Motor neuron (in vitro differentiated cells): ENCODE measurements at places on chromosomes 3 and 15. TPM values are rescaled to one million over a fixed set of nuclear protein-coding genes. Genes with fewer than 3 reads are reported as not detected.

Gene PLCH1
- 11.3 and 11.4 TPM in 2 replicates for total RNA-seq

Gene LRRC31
- 0.08 TPM in 1 of 2 replicates, not detected in the other for total RNA-seq

Gene HIGD2B
- 0.38 and 0.73 TPM in 2 replicates for total RNA-seq

Gene TTLL13
- total RNA-seq: 0.16 and 0.44 TPM in 2 replicates

Gene MEIS2
- 96.8 and 102 TPM in 2 replicates for total RNA-seq

Gene GP9
- not detected in 2 replicates for total RNA-seq

Gene KCNMB3
- total RNA-seq: 1.1 and 1.5 TPM in 2 replicates

Gene C3orf70
- total RNA-seq: 1.7 and 6.7 TPM in 2 replicates

Gene LTK
- total RNA-seq: 0.29 TPM in 1 of 2 replicates, not detected in the other

Gene RNU5B-1
- total RNA-seq: under 0.01 TPM in 2 replicates

Gene IL16
- 1.1 and 2.4 TPM in 2 replicates for total RNA-seq

Gene GNAT1
- 0.96 TPM in 1 of 2 replicates, not detected in the other for total RNA-seq

Gene EPHB1
- total RNA-seq: 0.31 and 0.54 TPM in 2 replicates

- ATAC-seq: no peak
These were observed 9.4 kb upstream of the SEC13 start for GRCh38 chr3:10330319-10330718.

DNA sequence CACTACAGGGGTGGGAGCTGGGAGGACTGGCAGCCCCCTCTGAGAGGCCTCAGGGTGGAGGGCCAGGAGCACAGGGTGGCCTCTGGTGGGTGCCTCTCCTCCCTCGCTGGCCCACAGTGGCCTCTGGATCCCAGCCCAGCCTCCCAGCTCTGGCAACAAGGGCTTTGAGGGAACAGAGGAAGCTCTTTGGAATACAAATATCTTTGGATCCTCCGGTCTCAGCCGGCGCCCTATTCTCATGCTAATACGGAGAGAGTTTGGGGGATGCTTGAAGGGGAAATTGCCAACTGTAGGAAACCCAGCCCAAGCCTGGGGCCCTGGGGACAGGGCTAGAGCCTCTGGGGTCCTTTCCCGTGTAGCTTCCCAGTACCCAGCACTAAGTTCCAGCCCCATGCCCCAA, 33.4 kb upstream of the INSYN1 start:
- no peak for ATAC-seq

GRCh38 chr3:72100080-72100511, 315.1 kb upstream of the PROK2 start:
- peak; percentile 63 for ATAC-seq

GRCh38 chr15:81751816-81752545, 293.8 kb downstream of the MEX3B start:
- no peak for ATAC-seq

- no peak for ATAC-seq
These were observed 241.4 kb downstream of the PTPRG start for GRCh38 chr3:61802772-61803171.

- ATAC-seq: no peak
These were observed 3.8 kb upstream of the MYRIP start for GRCh38 chr3:39805650-39806049.

GRCh38 chr15:37136666-37137065, 36.3 kb upstream of the MEIS2 start:
- no peak for ATAC-seq

DNA sequence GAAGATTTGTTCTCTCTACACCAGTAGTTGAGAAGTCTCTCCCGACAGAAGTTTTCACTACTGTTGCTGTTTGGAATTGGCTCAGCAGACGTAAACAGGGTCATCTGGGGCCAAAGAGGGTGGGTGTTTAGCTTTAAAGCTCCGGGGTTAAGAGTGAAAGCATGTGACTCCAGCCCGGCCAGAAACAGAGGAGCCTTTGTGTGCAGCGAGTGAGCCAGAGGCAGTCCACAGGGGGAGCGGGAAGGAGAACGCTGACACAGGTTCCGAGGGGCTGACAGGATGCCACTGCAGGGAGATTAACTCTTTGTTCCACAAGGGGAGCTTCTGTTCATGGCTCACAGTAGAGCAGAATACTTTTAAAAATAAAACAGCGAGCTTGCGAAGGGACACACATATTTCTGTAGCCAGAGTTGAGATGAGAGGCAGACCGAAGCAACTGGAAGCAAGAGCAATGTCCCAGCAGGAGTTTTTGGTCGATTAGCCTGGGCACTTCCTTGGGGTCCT, 26.9 kb downstream of the BMF start:
- peak; percentile 94 for ATAC-seq

DNA sequence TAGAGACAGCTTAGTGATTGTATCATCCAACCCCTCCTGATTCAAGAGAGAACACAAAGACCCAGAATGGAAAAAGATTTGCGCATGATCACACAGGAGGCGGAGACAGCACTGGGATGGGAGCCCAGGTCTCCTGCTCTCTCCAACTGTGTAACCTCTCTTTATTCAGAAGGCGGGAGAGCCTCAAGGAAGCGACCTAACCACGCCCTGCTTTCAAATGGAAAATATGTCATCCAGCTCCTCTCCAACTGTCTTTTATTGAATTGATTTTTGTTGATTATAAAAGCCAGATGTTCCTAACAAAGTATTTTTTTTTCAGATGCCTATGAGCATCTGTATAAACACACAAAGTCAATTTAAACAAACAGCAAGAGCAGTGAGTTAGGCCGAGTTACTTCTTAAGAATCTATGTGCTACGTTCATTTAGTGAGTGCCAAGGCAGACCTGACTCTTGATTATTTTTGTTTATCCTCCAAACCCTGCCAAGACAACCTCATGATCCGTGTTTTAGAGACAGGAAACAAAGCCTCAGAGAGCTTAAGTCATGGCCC, 74.5 kb downstream of the BFSP2 start:
- ATAC-seq: peak; percentile 83

GRCh38 chr15:89628806-89629715, 26.2 kb downstream of the KIF7 start:
- no peak for ATAC-seq

DNA sequence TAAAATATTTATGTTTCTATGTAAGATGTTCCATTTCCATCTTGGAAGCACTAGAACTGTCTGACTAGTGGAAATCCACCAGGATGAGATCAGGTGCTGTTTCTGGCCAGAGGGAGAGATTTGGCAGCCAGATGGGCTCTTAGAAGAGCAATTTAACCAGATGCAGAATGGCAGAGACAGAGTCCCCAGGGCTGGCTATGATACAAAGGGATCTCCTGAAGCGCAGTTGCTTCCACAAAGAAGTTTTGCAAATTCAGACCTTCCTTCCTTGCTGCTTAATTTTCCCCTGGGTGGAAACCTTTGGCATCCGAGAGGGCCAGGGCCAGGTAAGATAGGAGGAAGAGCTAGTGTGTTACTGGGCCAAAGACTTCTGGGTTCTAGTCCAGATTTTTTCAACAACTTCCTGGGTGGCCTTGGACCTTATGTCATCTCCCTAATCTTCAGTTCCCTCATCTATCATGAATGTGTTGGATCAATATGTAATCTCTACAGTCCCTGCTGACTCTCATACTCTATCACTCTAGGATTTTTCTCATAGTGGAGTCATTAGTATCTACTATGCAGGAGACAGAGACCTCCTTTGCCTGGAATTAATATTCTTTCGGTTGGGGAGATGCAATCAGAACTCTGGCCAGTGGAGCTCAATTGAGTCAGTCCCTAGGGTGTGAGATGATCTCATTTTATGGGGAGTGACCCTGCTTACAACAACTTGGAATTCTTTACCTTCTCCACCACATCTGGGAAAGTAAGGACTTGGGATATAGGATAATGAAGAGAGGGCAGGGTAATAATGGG, 41.1 kb upstream of the NDUFB4 start:
- ATAC-seq: peak; percentile 6

DNA sequence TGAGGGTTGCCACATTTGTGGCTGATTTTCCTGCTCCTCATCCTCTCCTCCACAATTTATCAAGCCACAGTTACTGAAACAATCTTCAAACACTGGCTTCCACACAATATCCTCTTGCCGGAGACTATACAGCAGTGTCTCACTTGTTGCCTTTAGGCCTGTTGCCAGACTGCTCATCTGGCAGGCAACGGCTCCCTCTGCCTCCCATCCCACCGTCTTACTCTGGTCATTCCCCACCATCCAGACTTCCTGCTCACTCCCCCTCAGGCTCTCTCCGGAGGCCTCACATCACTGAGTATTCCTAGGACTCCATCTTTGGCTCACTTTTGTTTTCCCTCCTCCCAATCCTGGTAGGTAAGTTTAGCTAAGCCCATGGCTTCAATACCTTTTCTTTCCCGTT, 301.9 kb downstream of the IL20RB start:
- peak; percentile 36 for ATAC-seq

DNA sequence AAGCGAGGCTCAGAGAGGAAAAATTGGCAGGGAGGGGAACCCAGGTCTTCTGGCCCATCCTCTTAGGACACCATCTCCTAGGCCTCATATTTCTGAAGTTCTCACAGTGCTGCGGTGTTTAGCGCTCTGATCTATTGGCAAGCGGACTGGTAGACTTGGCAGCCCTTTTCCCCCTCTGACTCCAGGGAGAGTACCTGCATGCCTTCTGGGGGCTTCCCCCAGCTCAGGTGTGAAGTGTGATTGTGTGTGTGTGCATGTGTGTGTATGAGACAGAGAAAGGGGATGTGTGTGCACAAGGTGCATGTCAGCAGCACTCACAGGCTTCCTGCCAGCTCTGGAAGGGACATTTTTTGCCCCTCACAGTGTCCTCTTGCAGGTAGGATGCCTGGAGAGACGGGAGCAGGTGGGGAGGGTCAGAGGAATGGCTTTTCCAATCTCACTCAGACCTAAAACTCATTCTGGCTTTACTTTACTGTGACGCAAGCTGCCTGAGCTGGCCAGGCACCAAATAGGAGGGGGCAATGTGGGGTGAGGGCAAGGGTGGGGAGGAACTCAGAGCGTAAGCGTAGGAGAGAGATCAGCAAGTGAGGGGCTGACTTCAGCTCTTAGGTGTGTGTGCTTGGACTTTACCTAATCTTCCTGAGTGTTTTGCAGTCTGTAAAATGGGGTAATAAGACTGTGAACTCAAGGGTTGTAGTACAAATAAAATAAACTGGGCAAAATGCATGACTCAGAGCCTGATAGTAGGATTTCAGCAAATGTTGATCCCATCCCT, 4.0 kb upstream of the IL17RE start:
- no peak for ATAC-seq

GRCh38 chr3:194091141-194091540, 44.8 kb upstream of the HES1 start:
- peak; percentile 24 for ATAC-seq

- no peak for ATAC-seq
These were observed 189.3 kb upstream of the TSC22D2 start for GRCh38 chr3:150218841-150219240.

DNA sequence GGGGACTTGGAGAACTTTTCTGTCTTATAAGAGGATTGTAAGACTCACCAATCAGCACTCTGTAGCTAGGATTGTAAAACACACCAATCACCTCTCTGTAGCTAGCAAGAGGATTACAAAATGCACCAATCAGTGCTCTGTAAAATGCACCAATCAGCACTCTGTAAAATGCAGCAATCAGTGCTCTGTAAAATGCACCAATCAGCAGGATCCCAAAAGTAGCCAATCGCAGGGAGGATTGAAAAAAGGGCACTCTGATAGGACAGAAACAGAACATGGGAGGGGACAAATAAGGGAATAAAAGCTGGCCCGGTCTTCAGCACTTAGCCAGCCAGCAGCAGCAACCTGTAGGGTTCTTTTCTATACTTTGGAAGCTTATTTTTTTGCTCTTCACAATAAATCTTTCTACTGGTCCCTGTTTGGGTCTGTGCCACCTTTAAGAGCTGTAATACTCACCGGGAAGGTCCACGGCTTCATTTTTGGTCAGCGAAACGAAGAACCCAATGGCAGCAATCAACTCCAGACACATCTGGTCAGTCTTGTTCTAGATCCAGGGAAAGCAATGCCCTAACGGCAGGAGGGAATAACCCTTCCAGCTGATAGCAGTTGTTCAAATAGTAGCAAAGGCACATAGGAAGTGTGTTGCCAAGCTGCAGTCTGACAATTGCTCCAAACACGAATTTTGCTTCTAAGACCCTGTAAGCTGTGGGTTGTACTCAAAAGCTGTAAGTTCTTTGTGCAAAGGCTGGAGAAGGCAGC, 135.6 kb downstream of the TJP1 start:
- no peak for ATAC-seq

GRCh38 chr3:122966045-122966444, 61.5 kb downstream of the SEMA5B start:
- no peak for ATAC-seq

DNA sequence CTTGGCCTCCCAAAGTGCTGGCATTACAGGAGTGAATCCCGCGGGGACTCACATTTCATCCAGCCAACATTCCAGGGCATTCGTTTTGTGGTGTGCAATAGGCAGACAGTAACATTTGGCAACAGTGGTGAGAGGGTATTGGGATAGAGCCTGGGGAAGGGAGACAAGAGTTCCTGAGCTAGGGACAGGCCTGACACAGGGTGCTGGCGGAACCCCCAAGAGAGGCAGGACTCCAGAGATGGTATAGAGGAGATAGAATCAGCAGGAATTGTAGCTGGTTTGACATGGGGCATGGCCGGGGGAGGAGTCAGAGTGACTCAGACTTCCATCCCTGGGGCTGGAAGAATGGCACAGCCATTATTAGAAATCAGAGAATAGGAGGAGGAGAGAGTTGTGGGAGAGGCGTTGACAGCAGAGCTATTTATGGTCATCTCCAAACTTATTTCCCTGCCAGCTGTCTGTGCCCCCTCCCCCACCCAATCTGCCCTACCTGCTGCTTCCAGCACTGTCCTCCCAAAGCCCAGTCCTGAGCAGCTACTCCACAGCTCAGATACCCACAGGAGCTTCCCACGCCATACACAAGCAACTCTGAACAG, 4.4 kb upstream of the IDH2 start:
- ATAC-seq: peak; percentile 57

DNA sequence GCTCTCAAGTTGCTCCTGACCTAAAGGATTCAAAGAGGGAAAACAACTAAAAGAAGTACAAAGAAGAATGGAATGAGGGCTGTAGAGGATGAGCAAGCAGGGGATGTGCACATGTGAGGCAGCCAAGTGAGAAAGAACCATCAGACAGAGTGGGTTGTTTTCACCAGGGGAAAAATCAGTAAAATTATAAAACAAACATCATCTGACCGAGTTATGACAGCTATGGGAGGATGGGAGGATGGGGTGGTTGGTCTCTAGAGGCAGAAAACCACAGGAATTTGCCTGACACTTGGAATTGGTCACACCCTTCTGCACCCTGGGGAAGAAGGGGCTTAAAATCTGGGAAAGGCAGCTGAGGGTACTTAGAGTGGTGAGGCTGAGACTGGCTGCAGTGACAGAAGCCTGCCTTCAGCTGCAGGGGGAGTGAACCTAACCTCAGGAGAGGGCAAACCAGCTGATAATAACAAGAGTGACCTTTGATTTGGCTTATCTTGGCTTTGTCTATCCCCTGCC, 10.1 kb downstream of the ARHGAP31 start:
- no peak for ATAC-seq

DNA sequence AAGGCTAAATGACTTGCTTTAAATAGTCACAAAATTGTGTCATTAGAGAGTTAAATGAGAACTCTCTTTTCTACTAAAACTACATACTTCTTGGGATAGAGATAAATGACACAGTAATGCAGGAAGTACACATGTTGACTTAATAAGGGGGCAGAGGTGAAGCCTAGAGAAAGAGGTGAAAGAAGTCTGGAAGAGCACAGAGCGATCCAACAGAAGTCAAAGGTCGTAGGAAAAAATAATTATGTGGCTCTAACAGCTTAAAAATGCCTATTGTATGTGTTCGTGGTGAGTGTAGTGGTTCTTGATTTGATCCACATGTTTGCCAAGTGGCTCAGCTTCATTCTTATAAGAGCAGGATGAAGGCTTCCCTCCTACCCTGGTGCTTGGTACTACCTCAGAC, 61.7 kb downstream of the TMEM212 start:
- no peak for ATAC-seq

- ATAC-seq: peak; percentile 91
These were observed 694.1 kb downstream of the AGBL1 start for GRCh38 chr15:86773736-86774135.

- no peak for ATAC-seq
These were observed 22.5 kb downstream of the TBC1D2B start for GRCh38 chr15:78054966-78055365.
